ENCODE measurements at places on chromosomes 1 and 21. TPM values are rescaled to one million over a fixed set of nuclear protein-coding genes. Genes with fewer than 3 reads are reported as not detected.

The COG2 gene
- total RNA-seq: 17.7 TPM

The LIPI gene
- not detected for total RNA-seq

The ERICH3 gene
- not detected for total RNA-seq

The FAM177B gene
- total RNA-seq: not detected

The NCMAP gene
- not detected for total RNA-seq

The CHAF1B gene
- 3.7 TPM for total RNA-seq

The CFHR1 gene
- total RNA-seq: not detected
